Stimulated activated CD8-positive, alpha-beta memory T cell treated with anti-CD3 and anti-CD28 coated beads, Interleukin-7, amount 100 ng/mL, for 48 hours (primary cell): ENCODE measurements at places on chromosomes 7 and 10.

GRCh38 chr7:157188091-157188665 lies 49.5 kb downstream of the UBE3C start:
- no peak for DNase-seq

GRCh38 chr10:110350812-110351211 lies 46.1 kb upstream of the SMNDC1 start:
- no peak for DNase-seq

DNA sequence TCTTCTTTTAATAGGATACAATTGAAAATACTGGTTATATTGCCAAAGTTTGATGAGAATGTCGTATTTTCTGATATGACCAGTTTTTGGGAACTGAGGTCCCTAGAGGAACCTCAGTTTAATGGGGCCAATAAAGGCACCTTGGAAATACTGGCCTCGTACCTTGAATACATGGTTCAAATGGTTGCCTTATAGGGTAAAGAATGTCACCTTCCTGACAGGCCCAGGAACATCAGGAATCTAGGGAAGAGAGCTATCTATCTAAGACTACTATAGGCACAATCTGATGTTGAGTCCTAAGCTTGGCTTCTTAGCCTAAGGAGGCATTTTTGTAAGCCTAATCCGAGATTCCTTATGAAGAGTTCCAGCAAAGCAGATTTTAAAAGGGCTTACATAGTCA lies 9.3 kb downstream of the SHTN1 start:
- no peak for DNase-seq

DNA sequence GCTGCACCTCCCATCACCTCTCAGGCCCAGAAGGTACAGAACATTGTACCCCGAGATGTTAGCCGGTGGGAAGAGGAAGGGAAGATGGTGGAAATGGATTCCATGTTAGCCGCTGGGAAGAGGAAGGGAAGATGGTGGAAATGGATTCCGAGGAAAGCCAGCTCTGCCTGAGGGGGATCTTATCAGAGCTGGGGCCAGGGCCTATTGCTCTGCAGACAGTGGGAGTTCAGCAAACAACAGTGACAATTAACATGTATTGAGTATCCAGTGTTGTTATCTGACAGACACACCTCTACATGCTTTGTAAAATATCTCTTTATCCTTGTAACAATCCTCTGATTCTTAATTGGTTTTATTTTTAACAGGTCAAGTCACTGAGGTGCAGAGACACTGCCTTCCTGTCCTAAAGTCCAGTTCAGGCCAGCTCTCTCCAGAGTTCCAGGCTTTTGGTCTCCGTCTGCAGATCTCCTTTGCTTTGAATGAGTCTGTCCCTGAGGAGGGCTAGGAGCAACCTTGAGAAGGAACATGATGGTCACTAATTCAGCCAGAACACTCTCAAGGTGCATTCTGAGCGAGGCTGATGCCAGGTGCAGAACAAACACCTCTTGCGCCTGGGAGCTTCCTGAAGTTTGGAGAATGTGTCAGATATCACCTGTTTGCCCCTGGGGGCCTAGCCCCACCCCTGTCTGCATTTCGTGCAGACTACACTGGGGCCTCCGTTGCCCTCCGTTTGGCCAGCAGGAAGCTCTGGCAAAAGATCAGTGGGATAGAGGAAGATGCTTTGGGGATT lies 82.4 kb upstream of the PODXL start:
- no peak for DNase-seq

DNA sequence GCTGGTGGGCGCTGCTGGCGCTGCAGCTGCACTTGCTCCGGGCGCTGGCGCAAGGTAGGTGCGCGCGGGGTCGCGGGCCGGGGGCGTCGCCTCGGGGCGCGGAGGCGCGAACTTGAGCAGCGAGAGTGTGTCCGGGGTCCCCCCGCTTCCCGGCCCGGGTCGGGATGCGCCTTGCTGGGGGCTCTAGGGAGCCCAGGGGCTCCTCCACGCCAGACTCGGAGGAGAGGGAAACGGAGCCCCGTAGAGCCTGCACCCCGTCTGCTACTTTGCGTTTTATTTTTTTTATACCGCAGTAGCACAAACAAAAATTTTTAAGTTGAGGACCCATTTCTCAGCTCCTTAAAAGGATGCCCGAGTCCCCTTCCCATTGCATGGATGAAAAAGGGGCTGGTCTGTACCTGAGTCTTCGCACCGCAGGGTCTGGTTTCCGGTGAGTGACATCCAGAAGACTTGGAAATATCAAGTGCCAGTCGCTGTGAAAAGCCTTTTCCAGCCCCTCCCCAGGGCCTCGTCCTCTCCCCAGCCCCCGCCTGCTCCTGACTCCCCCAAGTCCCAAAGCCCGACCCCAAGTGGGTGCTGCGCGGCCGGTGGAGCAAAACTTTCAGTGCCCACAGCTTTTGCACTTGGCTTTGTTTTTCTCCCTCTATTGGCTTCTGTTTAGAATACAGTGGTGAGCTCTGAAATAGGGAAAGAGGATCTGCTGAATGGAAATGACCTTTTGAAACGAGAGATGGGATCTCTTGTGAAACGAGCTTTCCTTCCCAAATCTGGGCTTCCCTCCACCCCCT lies 973 bp downstream of the SDK1 start:
- no peak for DNase-seq

DNA sequence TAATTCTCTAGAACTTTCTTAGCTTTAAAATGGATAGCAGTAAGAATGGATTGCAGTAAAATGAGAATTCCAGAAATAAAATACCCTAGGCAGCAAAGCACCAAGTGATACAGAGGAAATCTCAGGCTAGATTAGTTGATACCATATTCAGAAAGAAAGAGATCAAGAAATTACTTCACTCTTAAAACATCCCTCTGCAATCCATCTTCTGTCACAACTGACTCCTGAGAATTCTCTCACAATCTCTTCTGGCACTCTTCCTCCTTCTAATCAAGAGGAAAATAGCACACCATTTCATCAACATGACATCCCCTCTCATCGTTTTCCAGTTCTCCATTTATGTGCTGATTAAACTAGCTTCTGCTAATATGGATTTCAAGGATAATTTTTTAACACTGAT lies 42.2 kb upstream of the LAMB1 start:
- no peak for DNase-seq

- no peak for DNase-seq
Measured at GRCh38 chr10:4450981-4451908, 374.8 kb upstream of the AKR1E2 start.

DNA sequence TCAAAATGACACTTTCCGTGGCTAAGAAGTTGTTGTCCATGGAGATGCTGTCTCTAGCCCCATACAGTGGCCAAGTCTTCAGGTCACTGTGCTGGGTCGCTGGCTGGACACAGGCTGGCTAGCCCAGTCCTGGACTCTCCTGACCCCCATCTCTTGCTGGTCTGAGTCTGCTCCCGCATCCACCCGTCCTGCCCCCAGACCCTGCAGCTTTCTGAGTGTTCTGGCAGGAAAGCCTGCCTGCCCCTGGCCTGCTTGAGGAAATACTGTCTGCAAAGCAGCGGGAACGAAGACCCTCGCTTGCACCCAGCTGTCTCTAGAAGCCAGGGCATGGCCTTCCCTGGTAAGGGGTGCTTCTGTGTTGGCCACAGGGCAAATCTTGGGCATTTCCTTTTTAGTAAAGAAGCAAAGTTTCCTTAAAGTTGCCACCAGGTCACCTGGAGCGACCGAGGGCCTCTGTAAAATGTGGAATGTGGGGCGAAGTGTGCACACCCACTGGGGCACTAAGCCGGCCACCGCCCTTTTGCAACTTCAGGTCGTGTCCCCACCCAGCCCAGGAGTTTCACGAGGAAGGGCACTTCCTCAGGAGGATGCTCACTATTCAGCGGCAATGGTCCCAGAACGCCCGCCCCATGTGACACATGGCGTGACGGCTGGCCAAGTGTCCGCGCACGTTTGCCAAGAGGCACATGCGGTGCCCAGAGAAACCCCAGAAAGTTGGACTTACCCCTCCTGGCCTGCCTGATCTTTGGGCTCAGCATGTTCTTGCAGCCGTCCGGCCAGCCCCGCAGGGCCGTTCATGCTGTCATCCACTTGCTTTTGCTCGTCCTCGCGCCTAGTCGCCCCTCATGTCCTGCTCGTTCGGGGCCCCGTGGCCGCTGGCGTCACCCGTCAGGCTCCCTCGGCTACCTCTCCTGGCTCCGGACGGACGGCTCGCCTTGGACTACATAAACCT lies 558 bp downstream of the ARHGAP22 start:
- no peak for DNase-seq

GRCh38 chr10:5614155-5614721 lies 52.2 kb downstream of the ASB13 start:
- no peak for DNase-seq

DNA sequence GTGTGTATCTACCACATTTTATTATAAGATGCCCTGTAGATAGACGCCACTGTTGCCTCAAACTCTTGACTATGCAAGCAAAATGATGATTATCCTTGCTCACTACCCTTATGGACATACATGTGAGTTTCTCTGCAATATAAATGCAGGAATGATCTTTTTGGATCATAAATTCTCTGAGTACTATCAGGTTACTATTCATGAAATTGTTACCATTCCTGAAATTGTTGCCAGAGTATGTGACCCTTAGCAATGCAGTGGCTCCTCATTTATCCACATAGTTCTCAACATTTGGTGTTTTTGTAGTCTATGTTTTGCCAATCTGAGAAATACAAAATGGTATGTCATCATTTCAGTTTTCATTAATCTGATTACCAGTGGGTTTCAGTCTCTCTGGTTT lies 166.2 kb upstream of the FAM3C start:
- DNase-seq, result no peak

DNA sequence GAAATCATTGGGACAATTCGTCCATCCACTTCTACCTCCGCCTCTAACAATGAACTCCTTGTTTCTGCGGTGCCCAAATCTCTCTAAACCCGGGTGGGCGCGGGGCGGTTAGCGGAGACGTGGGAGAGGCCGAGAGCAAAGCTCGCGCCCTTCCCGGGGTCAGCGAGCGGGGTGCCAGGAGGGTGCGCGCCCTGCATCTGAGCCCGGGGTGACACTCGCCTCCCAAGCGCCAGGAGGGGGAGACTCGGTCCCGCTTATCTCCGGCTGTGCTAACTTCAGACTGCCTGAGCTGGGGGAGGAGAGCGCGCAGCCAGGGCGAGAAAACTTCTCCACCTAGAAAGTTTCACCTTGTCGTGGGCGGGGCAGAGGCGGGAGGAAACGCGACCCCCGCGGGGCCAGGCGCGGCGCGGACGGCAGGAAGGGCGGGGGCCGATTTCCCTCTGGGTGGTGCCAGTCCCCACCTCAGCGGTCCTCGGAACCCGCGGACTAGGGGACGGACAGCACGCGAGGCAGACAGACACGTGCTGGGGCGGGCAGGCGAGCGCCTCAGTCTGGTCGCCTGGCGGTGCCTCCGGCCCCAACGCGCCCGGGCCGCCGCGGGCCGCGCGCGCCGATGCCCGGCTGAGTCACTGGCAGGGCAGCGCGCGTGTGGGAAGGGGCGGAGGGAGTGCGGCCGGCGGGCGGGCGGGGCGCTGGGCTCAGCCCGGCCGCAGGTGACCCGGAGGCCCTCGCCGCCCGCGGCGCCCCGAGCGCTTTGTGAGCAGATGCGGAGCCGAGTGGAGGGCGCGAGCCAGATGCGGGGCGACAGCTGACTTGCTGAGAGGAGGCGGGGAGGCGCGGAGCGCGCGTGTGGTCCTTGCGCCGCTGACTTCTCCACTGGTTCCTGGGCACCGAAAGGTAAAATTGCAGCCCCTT lies at the start of gene MET:
Gene MET (plus strand): TSS at position 516 of the 915 bp plus-strand sequence. CDS start 26,889 bp downstream, outside the sequence.
- DNase-seq, result peak; percentile 29

DNA sequence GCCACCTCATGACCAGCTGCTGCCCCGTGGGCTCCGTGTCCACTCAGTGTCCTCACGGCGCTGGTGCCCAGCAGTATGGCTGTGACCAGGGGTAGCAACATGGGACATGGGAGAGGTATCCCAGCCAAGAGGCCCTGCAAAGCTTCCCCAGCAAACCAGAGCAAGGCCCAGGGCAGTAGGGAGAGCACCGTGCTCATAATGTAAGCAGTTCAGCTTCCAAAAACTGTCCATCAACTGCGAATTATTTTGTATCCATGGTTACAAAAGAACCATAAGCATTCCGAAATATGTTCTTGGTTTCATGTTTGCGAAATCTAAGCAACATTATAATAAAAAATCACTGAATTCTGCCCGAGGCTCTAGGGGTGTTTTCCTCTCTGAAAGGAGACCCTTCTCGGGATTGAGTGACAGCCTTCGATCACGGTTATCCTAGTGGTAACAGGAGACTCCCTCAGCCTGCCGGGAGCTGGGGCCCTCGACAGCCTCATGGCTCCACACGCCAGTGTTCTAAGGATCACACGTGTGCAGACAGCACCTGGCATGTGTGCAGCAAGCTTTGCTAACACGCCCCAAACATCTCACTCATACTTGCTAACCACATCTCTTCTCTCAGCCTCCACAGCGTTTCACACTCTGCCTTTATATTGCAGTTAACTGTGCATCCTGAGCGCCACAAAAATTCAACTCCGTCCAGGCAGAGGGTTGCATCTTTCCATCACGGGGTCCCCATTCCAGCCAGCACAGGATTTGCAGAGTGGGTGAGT lies 117.6 kb downstream of the DIP2C start:
- no peak for DNase-seq

GRCh38 chr7:28782362-28782761 lies 175.8 kb downstream of the TRIL start:
- DNase-seq, result no peak

GRCh38 chr7:13745530-13745929 lies 243.9 kb downstream of the ETV1 start:
- DNase-seq, result no peak

GRCh38 chr7:119482209-119482608 lies 790.8 kb upstream of the KCND2 start:
- no peak for DNase-seq

DNA sequence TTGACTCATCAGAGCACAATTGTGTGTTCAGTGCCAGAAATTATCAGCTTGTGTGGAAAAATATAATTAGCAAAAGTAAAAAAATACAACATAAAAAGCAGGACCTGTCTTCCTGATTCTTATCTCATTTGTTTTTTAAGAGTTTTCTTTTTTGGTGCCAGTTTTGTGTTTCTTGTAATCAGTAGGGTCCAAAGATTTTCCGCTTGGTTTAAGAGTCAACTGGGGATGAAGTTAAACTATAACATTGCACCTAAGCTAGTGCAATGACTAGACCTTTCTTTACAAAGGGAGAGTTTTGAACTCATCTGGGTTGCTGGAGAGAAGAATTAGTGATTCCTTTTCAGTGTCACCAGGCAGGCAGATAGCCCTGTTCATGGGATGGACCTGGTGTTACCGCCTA lies 113.4 kb downstream of the PLPP4 start:
- DNase-seq, result no peak

DNA sequence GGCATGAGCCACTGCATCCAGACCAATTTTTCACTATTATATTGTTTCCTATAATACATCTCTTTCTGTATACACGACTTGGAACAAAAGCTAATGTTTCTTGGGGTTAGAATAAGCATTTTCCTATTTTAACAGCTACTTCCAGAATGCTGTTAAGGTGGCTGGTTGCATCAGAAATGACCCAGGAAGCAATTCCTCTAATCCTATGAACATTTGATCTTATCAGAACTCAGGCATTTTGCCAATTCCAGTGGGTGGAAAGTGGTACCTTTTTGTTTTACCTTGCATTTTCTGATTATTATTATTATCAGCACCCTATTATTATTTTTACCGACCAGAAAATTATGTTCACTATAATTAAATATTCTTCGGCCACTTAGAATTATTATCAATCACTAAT lies 73.3 kb downstream of the NDUFB2 start:
- DNase-seq, result no peak
